DMS153 (cell line): ENCODE measurements at places on chromosomes 1 and 21.
A peak's percentile ranks its signal among the peaks of the same experiment; 100 is the strongest.

DNA sequence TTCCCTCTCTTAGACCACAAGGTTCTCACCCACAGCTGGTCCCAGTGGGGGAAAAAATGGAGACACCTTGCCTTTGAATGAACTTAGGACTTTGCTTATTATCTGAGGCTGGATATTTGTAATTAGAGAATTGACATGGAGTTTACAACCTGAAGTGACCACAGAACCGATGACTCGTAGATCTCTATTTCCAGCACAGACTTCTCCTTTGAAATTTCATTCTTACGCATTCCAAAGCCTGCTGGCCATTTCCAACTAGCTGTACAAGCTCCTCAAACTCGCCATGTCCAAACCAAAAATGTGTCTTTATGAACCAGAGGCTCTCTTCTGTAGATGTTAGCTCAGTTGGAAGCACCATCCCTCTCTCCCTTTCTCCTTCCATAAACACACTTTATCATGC lies 12.0 kb downstream of the RAB7B start:
- DNase-seq, result no peak

DNA sequence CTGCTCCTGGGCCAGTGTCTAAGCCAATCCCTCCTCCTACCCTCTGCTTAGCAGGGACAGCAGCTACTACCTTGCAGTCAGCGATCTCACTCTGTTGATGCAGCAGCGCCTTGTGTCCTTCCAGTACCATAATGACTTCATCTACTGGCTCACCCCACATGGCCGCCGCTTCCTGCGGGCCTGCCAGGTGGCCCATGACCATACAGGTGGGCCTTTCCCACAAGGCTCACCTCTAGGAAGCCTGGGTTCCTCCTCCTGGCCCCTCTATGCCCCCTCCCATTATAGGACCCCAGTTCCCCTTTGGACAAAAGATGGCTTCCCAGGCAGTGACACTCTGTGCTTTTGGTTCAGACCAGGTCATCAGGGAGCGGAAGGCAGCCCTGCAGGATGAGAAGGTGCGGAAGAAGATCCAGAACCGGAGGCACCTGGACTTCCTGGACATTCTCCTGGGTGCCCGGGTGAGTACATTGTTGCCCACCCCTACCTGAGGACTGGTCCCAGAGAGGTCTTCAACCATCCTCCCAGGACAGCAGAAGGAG lies 15.1 kb downstream of the CYP4B1 start:
- no peak for DNase-seq

- DNase-seq, result peak; percentile 89
Measured at GRCh38 chr1:205313563-205314308, 7.8 kb downstream of the NUAK2 start.

DNA sequence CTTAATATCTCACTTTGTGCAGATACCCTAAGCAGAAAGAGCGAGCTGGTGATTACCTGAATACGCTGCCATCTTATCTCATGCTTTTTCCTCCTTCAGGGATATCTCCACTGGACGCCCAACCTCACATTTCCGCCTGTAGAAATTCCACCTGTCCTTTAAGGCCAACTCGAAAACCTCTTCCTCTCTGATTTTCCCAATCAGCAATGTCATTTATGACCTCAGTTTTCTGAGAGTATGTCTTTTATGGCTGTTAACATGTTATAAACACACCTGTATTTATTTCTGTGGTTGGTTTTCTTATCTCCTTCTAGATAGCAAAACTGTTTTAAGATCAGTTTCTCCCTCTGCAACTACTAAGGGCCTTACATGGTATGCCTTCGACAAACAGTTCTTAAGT lies 41.1 kb downstream of the CD34 start:
- no peak for DNase-seq

DNA sequence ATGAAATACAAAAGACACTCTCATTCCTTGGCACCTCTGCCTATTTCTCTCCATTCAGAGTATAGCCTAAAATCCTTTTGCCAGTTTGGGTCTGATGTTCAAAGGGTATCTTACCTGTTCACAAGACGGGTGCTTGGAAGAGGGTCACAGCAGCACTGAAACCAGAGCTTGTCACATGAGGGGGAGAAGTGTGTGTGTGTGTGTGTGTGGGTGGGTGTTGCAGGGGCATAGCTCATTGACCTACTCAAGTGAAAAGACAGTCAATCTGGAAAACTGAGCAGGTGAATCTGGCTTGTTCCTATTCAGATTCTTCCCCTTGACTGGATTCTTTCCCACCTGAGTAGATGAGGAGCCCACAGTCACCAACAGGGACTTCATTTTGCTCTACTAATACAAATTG lies 63.9 kb downstream of the KCTD3 start:
- no peak for DNase-seq

GRCh38 chr21:43879348-43880110 lies 14.5 kb downstream of the AGPAT3 start:
- DNase-seq, result no peak

DNA sequence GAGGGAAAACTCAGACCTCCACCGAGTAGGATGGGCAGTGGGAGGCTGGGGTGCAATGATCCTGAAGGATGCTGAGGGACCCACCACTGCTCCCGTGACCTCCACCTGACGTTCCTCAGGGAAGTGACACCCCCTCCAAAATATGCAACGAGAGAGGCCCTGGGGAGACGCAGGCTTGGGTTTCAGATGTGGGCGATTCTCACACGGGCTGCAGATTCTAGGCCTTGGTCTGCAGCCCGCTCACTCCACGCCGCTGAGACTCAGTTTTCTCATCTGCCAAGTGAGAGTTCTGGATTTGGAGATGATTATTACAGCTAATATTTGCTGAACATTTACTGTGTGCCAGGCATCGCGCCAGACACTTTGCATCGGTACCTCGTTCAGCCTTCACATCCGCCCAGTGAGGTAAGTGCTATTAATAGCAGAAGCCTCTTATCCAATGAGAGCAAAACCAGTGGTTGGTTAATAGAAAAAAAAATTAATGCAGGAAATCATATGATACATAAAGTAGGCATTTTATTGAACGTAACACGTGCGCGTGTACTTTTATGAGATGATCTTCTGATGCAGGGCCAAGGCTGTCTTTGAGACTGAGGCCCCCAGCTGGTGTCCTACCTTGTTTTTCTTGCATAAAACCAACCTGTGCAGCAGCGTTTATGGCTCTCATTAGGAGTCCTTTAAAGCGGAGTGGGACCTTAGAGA lies 102.0 kb upstream of the RUNX3 start:
- peak; percentile 93 for DNase-seq

- no peak for DNase-seq
Measured at GRCh38 chr1:178330153-178330552, 166.6 kb downstream of the CLEC20A start.

- DNase-seq, result no peak
Measured at GRCh38 chr1:185440877-185441276, 123.8 kb upstream of the IVNS1ABP start.

GRCh38 chr1:88009916-88010315 lies 674.2 kb upstream of the PKN2 start:
- DNase-seq, result no peak

- DNase-seq, result no peak
Measured at GRCh38 chr1:158806916-158807536, 24.1 kb upstream of the MNDA start.

DNA sequence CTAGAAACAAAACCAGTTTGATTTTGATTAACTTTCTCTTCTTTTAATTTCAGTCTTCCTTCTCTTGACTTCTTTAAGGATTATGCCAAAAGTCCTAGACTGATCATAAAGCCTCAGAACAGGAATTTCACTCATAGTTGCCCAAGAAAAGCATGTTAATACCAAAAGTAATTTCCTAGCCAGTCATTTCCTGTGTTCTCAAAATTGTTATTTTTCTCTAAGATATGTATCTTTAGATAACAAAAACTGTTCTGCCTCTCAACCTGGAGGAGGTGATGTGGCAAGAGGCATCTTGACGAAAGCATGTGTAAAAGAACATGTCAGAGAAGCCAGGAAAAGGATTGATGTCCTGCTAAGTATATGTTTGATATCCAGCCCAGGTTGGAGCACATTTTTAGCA lies 78.0 kb upstream of the IPO9 start:
- DNase-seq, result no peak

DNA sequence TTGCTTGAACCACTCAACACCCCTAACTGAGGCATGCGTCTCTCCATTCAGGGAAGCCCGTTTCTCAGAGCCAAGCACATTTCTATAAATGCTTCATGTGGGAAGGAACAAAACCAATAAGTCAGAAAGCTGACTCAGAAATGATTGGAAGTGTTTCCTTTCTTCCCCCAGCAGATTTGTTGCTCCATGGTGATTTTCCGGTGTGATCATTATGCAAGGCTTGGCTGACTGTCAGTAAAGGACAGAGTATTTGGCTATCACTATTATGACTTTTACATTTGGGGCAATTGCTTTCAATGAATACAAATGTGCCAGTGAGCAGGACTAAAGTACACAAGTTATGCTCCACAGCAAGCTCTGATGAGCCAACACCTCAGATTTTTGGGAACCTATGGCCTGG lies 53.3 kb upstream of the ZC3H11B start:
- DNase-seq, result no peak

DNA sequence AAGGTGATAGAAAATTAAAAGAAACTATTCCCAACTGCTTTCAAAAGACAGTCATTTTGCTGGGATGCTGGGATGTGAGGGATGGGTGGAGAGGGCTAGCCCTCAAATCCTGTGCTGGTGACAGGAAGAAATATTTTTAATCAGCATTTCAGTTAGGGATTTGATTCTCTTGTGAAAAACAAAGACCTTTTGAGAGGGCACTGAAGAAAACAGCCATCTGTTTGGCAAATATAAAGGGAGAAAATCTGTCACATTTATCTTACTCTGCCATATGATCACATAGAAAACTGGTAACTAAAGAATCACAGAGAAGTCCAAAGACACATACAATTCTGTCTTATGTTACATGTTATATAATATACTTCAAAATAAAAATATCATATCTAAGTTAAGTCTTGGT lies 12.3 kb downstream of the STXBP3 start:
- DNase-seq, result no peak

- no peak for DNase-seq
Measured at GRCh38 chr1:163300568-163300967, 21.2 kb upstream of the NUF2 start.

DNA sequence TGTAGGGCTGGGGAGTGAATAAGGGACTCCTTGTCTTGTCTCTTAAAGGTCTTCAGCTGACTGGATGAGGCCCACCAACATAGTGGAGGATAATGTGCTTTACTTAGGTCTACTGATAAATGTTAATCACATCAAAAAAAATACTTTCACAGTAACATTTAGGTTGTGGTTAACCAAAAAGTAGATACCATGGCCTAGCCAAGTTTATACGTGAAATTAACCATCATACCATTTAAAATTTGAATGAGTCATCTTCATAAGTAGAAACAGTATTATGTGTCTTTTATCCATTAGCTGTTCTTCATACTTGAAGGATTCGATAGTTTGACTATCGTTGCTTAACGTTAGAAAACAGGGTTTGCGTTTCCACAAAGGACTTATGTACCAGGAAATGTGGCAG lies 80.9 kb downstream of the MTR start:
- DNase-seq, result no peak

GRCh38 chr1:221604948-221605347 lies 136.9 kb downstream of the DUSP10 start:
- DNase-seq, result no peak

GRCh38 chr1:19010503-19010902 lies 54.0 kb upstream of the IFFO2 start:
- no peak for DNase-seq

DNA sequence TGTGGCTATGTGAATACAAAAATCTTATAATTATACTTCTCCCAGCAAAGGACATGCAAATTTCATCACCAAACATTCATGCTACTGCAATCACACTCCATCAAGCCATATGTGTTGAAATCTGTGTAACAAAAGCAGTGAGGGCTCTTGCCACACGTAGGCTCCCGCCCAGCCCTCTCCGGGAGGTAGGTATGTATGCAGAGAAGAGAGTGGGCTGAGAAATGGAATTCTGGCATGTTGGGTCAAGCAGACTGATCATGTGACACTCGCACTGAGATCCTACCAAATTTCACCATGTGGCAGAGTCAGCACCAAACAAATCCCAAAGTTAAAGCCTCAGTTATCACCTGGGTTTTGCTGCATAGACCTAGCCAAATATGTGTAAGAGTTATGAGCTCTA lies 49.7 kb downstream of the APP start:
- DNase-seq, result no peak

GRCh38 chr21:40809673-40810197 lies 37.2 kb downstream of the DSCAM start:
- no peak for DNase-seq

DNA sequence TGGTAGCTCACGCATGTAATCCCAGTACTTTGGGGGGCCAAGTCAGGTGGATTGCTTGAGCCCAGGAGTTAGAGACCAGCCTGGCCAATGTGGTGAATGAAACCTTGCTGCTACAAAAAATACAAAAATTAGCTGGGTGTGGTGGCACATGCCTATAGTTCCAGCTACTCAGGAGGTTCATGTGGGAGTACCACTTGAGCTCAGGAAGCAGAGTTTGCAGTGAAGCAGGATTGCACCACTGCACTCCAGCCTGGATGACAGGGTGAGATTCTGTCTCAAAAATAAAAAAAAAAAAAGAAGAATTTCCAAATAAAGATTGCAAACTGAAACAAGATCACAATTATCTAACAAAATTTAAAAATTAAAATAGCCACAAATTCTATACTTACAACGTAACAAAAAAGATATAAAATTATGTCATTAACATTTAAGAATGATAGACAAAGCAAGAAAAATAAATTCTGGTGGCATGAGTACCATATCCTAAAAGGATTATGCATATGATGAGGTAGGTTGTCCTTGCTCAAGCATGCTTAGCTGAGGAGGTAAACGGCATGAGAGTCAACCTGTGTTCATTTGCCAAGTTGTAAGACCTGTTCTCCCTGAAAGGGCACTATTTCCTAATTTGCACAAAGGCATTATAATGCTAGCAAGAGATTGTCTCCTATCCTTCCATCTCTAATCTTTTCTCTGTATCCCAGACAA lies 20.2 kb downstream of the IPP start:
- no peak for DNase-seq

DNA sequence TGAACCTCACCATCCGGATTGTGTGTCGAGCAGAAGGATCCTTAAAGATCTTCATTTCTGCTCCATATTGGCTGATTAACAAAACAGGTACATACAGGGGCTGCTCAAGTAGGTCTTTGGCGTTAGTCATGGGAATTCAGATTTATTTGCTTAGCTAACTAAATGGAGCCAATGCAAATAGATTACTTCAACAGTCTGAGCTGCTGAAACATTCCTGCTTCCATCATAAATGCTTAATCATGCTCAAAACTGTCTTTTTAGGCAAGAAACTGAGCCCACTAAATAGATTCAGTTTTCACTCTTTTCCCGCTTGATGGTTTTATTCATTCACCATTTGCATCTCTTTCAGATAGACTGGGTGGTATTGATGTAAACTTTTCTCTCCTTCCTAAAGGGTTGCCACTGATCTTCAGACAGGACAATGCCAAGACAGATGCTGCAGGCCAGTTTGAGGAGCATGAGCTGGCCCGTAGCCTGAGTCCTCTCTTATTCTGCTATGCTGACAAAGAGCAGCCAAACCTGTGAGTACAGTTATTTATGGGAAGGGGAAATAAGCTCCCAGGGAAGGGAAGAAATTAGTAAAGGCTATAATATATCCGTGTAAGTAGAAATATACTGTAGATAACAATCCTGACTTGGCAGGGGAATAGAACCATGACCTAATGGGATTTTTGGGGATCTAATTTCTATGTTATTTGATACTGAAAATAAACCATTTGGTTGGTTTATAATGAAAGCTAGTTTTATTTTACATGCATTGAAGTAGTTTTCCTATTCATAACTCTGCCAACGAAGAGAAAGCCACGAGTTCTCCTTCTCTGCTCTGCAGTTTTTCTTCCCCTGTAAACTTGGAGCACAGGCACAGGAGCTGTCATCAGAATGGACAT lies 126.4 kb downstream of the VPS13D start:
- no peak for DNase-seq

GRCh38 chr1:108117945-108118902 lies 81.9 kb downstream of the SLC25A24 start:
- no peak for DNase-seq
